DMS79 treated with DMSO at 0.1 percent for 48 hours (cell line): ENCODE measurements at places on chromosomes 1 and 21.

GRCh38 chr1:9621032-9621431 lies 30.5 kb upstream of the PIK3CD start:
- no peak for DNase-seq

- DNase-seq = peak; percentile 61
Measured at GRCh38 chr1:14108356-14109275, 408.6 kb downstream of the PRDM2 start.

DNA sequence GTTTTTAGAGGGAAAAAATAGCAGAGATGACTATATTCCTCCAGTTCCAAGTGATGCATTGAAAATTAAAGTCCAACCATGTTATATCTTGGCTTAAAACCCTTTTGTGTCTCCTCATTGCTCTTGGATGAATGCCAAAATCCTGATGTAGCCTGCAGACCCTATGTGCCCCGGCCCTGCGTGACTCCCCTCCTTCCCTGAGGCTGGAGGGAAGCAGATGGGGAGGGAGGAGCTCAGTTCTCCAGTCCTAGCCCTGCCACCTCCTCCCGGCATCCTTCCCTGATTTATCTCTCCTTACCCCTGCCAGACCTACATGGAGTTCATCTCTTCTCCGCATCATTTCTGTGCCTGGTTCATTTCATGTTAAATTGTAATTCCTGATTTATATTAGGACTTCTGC lies 397.4 kb downstream of the PTPRU start:
- peak; percentile 56 for DNase-seq

GRCh38 chr1:166950156-166950555 lies 25.2 kb downstream of the ILDR2 start:
- no peak for DNase-seq

GRCh38 chr1:37147392-37147831 lies 113.1 kb upstream of the GRIK3 start:
- DNase-seq = peak; percentile 25

DNA sequence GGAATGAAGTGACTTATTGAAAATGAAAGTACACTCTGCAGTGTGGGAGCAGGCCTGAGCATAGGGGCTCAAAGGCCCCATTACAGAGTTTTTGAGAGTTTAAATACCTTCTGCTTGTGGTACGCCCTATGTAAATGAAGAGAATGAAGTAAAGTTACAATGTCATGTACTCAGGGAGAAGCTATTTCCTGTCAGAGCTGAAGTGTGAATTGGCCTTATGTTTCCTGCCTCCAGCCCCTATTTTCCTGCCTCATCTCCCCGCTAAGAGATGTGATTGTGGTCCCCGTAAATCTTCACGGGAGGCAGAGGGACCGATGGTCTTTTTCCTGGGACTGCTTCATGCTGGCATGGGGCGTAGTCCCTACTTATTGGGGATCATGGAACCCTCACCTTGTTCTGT lies 2.5 kb upstream of the ZNF683 start:
- no peak for DNase-seq

DNA sequence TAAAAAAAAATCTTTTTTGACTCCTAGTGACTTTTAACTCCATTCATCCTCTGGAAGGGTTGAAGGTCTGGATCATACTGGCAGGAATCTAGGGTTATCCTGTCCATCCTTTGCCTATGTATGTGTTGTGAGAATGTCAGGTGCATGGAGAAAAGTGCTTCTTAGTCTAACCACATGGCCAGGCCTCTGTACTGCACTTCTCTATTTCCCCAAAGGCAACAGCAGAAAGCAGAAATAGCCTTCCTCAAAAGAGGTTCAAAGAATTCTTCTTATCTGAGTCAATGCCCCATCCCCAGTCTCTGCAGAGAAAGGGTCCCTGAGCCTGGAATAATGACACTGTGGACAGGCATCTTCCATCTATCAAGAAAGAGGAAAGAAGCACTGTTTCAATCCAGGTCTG lies 85.7 kb upstream of the CD34 start:
- DNase-seq = no peak

- no peak for DNase-seq
Measured at GRCh38 chr1:18703041-18703621, 72.5 kb downstream of the PAX7 start.

- DNase-seq = no peak
Measured at GRCh38 chr21:45252448-45252925, 35.2 kb downstream of the POFUT2 start.

- no peak for DNase-seq
Measured at GRCh38 chr21:42706765-42707164, 53.3 kb downstream of the PDE9A start.

DNA sequence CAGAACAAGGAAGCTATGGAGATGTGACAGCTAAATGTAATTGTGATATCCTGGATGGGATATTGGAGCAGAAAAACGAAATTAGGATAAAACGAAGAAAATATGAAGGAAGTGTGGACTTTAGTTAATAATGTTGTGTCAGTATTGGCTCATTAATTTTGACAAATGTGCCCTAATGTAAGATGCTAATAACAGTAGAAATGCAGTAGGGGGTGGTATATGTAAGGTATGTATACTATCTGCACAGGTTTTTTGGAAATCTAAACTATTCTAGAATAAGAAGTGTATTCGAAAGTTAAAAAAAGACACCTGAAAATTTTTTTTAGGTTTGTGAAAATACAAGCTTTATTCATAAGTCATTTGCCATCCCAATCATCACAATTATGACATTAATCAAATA lies 421.4 kb upstream of the B3GALT2 start:
- no peak for DNase-seq

GRCh38 chr1:174693085-174693484 lies 245.3 kb downstream of the GPR52 start:
- DNase-seq = no peak

DNA sequence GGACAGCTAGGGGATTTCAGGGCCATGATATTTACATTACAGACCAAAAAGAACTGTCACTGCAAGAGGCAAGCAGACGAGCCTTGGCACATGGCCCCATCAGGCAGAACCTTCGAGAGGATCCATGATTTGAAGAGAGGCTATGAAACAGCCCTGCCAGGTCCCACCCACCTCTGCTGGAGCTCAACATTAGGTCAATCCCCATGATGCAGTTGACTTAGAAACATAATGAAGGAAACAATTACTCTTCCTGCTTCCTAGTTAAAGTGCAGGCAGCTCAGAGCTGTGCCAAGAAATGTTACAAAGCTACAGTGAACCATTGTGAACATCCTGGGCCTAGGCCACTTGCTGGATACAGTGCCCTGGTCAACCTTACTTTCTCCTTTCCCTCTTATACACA lies 41.7 kb upstream of the PTCH2 start:
- DNase-seq = no peak

DNA sequence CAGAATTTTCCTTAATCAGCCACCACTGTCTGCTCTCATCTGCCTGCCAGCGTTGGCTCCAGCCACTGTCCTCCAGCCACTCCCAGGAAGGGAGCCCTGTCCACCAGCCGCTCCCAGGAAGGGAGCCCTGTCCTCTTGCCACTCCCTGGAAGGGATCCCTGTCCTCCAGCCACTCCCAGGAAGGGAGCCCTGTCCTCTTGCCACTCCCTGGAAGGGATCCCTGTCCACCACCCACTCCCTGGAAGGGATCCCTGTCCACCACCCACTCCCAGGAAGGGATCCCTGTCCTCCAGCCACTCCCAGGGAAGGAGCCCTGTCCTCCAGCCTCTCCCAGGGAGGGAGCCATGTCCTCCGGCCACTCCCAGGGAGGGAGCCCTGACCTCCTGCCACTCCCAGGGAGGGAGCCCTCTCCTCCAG lies 726.5 kb downstream of the PTPRU start:
- no peak for DNase-seq
